ENCODE measurements at places on chromosomes 1 and 21. TPM values are rescaled to one million over a fixed set of nuclear protein-coding genes. Genes with fewer than 3 reads are reported as not detected.

- no peak for DNase-seq
These were observed 56.3 kb downstream of the SMYD3 start for GRCh38 chr1:246450611-246451251.

- DNase-seq = no peak
These were observed 79.7 kb downstream of the TBX19 start for GRCh38 chr1:168360151-168361021.

DNA sequence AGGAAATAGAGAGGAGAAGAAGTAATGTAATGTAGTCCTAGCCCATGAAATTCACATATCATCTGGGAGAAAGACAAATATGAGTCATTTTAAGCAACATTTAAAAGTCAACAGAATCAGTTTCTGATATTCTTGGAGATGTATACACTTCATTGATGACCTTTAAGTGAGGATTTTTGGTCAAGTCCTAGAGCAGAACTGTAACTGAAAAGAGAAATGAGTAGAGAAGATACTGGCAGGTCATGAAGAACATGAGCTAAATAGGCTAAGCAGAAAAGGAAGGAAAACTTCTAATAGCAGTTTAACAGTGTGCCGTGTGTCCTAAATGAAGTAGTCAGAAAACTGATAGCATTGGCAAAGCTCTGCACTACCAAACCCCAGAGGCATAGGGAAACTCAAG lies 4.6 kb downstream of the ZFP69B start:
- DNase-seq = no peak

DNA sequence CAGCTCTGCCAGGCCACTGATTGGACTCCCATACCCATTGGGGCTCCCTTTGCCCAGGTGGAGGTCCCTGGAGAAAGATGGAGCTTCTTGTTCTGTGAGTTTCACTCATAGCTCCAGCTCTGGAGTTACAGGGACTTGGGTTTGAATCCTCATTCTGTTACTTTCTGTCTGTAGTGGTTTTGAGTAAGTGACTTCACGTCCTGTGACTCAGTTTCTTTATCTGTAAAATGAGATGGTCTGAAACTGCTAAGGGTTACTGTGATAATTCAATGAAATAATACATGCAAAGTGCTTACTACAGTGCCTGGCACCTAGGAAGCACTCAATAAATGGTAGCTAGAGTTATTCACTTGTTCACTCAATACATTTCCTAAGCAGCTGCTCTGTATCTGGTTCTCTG lies 88.5 kb upstream of the SLC2A1 start:
- DNase-seq = no peak

GRCh38 chr1:68327414-68327813 lies 95.1 kb upstream of the WLS start:
- DNase-seq = no peak

DNA sequence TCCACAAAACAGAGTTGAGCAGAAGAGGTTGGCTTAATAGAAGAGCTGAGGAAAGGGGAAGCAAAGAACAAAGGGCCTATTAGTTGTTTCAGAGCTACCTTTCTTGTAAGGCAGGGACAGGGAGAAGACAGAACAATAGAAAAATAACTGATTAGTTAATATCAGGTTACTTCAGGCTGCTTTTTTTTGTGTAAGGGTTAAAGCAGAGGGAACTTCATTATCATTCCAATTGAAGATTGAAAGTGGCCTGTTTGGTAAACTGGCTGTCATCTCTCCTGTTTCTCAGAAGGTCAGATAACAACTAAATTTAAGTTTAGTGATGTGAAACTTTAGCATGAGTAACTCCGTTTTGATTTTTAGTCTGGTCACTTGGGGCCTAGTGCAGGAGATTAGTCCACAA lies 22.3 kb downstream of the CDC42 start:
- DNase-seq = no peak

DNA sequence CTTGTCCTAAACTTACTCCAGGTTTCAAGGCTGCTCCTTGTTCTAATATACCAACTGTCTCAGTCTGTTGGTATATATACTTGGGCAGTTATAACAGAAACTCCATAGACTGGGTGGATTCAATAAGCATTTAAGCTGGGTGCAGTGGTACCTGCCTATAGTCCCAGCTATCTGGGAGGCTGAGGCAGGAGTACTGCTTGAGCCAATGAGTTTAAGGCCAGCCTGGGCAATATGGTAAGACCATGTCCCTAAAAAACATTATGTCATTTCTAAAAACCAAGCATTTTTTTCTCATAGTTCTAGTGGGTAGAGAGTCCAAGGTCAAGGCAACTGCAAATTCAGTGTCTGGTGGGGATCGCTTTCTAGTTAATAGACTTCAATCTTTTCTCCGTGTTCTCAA lies 17.4 kb upstream of the CR1L start:
- no peak for DNase-seq

DNA sequence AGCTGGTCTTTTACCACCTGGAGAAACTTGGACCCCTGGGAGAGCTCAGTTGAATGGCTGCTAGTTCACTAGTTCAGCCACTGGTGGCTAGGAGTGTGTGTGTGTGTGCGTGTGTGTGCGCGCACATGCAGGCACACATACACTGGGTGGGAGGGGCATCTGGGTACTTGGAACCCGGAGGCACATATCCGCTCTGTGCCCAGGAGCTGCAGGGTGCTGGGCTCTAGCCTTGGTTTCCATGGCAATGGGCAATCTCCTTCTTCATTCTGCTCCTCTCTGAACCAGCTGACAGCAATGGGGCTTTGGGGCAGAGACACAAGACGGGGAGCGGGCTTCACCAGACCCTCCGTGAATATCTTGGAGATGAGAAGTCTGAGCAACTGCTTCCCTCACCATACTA lies 87.1 kb upstream of the DISP3 start:
- no peak for DNase-seq

DNA sequence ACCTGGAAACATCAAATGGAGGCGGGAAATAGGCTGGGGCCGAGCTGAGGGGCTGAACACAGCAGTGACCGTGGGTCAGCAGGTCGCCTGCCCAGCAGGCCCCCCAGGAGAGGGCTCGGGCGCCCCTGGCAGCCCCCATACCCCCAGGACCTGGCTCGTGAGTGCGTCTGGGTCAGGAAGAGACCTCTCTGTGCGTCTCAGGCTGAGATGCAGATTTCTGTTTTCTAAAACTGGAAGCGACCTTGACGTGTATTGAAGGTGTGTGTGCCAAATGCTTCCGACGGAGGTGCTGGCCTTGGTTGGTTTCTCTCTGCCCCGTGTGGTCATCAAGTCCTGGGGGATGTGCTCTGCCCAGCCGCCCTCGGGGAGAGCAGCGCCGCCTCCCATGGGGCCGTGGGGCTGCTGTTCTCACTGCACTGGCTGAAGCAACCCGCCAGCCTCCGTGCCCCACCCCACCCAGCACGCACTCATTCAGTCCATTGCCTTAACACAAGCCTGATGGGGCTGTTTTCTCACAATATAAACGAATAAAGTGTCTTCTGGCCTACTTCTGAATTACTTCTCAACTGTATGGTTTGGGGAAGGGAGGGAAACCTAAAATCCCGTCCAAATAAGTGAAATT lies 7.4 kb downstream of the PEX10 start:
- no peak for DNase-seq

DNA sequence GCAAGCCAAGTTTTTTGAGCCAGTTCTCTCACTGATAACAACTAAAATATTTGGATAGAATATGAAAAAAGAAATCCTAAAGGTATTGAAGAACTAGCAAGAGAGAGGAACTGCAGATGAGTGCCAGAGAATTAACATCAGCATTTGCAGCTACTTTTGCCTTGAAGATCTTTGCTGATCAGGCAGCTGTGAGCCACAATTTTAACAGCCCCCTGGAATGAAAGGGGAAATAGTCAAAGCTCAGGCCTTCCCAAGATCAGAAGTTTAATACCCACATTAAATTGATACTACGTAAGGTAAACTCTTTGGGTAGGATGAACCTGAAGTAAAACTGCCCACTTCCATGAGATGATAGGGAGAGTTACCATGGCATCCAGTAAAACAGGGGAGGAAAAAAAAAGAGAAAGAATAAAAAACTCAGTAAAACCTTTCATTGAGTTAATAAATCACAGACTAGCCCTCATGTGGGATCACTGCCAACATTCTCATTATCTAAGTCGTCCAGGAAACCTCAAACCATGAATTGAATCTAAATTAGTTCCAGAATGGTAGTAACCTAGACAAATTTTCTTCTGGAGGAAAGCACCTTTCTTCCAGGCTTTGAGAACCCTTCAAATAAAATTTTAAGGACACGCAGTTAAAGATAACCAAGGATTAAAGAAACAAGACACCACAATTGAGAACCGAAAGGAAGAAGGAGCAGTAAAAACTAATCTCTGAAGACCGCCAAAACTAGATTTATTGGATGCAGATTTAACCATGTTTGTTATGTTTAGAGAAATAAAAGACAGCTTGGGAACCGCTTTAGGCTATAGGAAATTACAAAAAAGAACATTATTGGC lies 28.3 kb downstream of the SCP2 start:
- DNase-seq = no peak

PGBD5 gene
- total RNA-seq = 19.6 TPM

KANK4 gene
- 4.0 TPM for total RNA-seq

SPRR2A gene
- total RNA-seq = not detected

VANGL2 gene
- total RNA-seq = 5.1 TPM
